CD4-positive, alpha-beta T cell treated with Interferon alpha-2 for 1 hour (primary cell): ENCODE measurements at places on chromosomes 13 and 19.

- no peak for DNase-seq
Measured at GRCh38 chr13:79604752-79605151, 123.8 kb downstream of the NDFIP2 start.

DNA sequence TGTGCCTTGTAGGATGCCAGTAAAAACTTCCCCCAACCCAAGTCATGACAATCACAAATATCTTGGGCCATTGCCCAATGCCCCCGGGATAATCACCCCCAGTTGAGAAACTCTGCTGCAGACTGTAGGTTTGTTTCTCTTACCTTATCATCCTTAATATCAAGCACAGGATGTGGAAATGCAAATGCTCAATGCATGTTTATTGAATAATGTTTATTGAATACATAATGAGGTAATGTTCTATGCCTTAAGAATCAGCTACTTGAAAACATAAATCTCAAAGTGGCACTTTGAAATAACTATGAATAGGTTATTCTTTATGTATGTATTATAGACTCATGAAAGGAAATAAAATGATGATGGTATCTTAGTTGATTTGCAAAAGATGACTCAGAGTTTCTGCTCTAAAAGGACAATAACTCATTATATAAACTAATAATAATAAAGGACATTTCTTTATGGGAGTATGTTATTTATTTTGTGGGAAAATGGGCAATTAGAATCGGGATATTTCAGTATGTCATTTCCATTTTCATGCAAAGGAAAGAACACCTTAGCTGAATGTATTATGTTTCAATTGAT, 414.2 kb downstream of the EFNB2 start:
- DNase-seq, result no peak

- DNase-seq, result no peak
Measured at GRCh38 chr19:40503320-40503695, 36.5 kb downstream of the SPTBN4 start.

DNA sequence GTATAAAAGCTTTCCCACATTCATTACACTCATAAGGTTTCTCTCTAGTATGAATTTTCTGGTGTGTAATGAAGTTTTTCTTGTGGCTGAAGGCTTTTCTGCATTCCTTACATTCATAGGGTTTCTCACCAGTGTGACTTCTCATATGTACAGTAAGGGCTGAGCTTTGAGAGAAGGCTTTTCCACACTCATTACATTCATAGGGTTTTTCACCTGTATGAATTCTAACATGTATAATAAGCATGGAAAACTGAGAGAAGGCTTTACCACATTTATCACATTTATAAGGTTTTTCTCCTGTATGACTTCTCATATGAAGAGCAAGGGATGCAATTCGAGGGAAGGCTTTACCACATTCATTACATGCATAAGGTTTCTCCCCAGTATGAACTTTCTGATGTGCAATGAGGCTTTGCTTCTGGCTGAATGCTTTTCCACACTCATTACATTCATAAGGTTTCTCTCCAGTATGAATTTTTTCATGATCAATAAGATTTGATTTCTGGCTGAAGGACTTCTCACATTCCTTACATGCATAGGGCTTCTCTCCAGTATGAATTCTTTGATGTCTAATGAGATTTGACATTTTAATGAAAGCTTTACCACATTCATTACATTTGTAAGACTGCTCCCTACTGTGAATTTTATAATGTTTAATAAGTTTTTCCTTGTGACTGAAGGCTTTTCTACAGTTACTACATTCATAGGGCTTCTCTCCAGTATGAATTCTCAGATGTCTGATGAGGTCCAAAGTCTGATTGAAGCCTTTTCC, 42.6 kb downstream of the ZNF527 start:
- DNase-seq, result no peak
